Stimulated activated memory B cell treated with anti-CD40 and anti-IgM and Interleukin-4, amounts not matched to agents 10 μg/mL and 1 μg/mL and 100 μg/mL, for 72 hours (primary cell): ENCODE measurements at places on chromosomes 7 and 10.

DNA sequence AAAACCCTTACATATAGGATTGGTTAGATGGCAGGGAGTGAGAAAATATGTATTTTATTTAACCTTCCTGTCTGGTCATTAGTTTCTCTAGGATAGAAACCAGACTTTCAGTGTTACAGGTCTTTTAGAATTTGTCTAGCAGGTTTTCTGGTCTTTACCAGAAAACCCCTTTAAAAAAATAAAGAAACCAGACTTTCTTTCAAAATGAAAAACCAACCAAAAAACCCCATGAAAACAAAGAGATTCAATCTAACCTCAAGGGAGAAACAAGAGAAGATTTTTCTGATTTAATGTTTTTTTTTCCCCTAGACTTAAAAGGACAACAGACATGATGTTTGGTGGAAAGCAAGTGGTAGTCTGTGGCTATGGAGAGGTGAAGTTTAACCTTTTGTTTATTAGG is 28.7 kb upstream of the STRIP2 start:
- ATAC-seq, result no peak

DNA sequence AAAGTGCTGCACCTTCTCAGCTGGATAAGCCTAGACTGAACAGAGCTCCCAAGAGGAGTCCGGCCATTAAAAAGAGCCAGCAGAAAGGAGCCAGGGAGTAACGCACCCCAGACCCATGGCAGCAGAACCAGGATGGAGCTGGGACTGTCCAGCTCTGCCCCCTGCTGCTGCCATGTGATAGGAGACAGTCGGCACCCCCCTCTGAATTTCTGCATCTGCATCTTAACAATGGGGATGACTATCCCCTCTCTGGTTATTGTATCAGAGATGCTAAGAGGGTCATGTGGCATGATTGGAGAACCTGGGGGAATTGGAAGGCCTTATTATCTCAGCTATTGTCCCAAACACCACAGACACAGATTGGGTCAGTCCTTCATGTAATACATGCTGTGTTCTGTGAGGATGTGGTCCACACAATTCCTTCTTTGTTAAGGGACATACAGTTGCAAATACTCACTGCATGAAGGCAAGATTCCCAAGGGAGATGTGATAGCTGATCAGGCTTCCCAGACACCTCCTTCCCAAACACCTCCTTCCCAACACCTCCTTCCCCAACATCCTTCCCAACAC is 29.3 kb downstream of the PLEKHS1 start:
- ATAC-seq, result no peak

GRCh38 chr10:71232089-71232998 is 20.0 kb downstream of the UNC5B start:
- no peak for ATAC-seq

- no peak for ATAC-seq
Observed at GRCh38 chr10:69767793-69768192, 33.9 kb upstream of the COL13A1 start.

GRCh38 chr7:66257481-66257880 is 52.3 kb downstream of the TPST1 start:
- ATAC-seq, result no peak

GRCh38 chr7:151307536-151307935 is 34.1 kb upstream of the NUB1 start:
- ATAC-seq, result no peak

DNA sequence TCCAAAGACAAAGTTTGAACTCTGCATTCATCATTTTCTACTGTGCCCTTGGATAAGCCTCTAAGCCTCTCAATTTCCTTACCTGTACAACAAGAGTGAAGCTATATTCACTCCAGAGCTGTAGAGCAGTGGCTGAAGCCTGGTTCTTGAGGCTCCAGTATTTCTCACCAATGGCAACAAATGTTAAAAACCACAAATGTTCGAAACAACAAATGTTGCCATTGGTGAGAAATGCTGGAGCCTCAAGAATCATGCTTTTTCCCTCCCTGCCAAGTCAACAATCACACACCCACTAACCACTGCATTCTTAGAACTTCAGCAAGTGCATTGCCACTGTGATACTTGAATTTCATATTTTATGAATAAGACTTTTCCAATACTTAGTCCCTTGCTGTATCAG is 237.9 kb downstream of the TMEM26 start:
- ATAC-seq, result no peak

DNA sequence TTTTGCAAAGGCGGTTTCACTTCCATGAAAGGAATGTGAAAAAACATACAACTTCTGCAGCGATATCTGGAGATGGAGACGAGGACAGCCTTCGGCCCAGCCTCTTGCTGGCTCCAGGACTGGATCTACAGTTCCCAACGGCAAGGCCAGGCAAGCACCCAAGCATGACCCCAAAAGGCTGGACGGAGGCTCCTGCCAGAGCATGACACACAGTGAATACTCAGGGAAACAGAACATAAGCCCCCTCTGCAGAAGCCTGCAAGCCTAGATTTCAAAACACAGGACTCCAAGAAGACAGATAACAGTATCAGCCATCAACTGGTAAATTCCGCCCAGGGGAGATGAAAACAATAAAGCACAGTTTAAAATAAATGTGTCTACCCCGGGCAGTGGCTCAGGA is 3.3 kb upstream of the LRRC27 start:
- no peak for ATAC-seq

DNA sequence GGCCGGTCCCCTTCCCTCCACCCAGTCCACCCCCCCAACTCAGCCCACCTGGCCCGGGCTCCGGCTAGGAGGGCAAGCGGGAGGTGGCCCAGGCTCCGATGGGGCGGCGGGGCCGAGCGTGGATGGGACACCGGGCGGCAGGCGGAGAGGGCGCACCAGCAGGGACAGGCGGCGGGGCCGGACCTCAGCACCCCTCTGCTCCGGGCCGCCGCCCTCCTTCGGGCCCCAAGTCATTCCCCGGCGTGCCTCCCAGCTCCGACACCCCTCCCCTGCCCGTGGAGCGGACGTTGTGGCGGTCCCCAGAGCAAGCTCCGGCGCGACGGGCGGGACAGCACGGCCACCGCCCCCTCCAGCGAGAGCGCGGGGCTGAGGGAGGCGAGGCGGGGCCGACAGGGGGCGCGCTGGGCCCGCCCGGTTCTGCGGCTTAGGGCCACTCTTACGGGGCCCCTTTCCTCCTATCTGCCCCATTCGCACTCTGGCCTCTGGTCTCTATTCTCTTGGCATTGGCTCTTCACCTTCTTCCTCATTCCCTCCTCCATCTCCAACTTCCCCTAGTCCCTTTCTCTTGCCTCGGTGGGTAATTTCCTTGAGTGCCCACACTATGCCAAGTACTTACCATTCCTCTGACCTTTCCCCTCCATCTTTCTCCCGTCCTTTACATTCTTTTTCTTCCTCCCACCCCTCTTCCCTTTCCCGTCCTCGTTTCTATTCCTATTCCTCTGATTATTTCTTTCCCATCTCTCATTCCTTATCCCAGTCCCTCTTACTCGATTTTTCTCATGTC is 701 bp upstream of the GBX1 start:
- ATAC-seq, result peak; percentile 80

DNA sequence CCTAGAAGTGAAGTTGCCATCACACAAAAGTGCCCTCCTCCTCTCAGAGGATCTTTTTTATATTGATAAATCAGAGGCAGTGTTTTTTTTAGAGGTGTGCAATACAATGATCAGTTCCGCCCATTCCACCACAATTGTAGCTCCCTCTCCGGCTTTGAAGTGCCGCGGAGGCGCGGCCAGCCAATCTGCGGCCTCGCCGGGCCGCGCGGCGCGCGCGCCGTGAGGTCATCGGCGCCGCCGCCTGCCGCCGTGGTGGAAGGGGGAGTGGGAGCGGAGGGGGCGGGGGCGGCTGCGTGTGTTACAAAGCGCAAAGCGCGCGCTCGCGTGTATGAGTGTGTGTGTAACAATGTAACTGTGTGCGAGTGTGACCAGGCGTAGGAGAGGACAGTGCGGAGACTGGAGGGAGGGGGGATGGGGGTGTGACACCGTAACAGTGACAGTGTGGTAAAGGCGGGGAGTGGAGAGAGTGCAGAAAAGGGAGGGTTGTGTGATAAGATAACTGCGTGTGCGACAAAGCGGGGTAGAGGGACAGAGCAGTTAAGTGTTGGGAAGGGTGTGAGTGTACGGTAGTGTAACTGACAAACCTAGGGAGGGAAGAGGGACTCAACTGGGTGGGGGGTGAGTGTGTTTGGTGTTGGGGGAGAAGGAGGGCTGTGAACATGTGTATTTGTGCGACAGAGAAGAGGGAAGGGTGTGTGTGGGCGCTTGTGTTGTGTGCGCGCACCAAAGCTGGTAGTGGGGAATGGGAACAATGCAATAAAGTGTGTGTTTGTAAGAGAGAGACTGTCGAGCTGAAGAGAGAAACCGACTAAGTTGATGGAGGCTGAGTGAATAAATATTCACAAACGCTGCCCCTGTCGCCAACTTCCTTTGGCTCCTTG is at the start of gene SP8:
TSS of gene SP8 (minus strand) at position 108 of the 881 bp plus-strand sequence. CDS start at position 20, 88 bp downstream.
- ATAC-seq, result no peak

GRCh38 chr10:123485341-123485960 is 180.7 kb upstream of the GPR26 start:
- no peak for ATAC-seq

DNA sequence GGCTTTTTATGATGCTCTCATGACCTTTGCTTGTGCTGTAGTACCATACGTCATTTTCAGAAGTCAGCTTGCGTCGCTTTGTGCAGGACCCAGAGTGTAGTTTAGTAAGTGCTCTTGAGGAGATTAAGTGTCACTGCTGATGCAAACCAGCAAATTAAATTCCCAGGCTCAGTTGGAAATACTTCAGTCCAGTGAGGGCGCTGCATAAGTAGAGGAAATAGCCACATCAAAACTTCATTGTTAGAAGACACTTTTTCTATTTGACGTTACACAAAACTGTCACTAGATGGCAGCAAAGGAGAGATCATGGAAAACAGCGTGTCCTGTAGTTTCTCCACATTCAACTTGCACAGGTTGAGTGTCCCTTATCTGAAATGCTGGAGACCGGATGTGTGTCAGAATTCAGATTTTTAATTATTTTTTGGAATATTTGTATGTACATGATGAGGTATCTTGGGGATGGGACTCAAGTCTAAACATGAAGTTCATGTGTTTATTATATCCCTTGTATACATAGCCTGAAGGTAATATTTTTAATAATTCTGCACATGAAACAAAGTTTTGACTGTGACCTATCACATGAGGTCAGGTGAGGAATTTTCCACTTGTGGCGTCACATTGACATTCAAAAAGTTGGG is 7.9 kb downstream of the ZNF22 start:
- ATAC-seq, result peak; percentile 56
